ENCODE measurements at places on chromosomes 1 and 21. TPM values are rescaled to one million over a fixed set of nuclear protein-coding genes. Genes with fewer than 3 reads are reported as not detected.

DNA sequence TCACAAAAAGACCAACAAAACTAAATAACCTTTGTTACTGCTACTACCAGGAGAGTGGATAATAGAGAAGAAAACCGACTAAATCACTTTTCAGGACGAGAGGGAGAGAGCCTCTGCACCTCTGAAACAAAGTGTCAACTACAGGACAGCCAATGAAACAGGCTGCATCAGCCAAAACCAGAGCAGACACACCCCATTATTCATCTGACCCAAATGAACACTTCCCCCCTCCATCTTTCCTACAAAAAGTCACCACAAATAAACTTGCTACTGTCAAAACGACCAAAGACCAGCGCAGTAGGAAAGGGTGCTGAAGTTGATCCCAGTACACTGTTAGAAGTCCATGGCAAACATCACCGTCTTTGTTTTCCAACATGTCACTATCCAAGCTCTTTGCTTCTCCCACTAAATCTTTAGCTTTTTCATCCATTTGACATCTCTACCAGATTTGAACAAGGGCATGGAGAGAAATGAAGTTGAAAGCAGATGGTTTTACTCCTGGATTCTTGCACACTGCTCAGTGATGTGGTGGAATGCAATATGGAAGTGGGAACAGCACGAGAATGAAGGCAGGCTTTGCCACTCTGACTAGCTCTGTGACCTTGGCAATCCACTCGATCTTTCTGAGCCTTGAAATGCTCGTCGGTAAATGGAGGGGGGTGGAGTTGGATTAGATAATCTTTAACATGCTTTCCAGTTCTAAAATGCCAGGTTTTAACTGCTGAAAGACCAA, 20.5 kb downstream of the DSTYK start:
- DNase-seq = no peak

DNA sequence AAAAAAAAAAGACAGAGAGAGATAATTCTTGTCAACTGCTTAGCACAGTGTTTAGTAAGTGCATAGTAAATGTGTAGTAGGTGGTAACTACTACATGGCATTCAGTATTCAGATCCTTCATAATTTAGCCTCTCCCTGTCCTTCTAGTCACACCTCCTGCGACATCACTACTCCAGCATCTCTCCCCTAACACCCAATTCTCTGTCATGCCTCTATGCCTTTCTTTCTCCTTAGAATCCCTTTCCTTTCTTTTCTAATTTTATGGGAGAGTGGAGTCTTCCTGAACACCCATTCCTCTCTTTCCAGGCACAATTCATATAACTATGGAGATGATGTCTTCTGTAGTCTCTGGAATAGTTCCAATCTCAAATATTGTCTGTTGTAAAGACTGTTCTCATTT, 3.9 kb upstream of the VPS72 start:
- DNase-seq = no peak

DNA sequence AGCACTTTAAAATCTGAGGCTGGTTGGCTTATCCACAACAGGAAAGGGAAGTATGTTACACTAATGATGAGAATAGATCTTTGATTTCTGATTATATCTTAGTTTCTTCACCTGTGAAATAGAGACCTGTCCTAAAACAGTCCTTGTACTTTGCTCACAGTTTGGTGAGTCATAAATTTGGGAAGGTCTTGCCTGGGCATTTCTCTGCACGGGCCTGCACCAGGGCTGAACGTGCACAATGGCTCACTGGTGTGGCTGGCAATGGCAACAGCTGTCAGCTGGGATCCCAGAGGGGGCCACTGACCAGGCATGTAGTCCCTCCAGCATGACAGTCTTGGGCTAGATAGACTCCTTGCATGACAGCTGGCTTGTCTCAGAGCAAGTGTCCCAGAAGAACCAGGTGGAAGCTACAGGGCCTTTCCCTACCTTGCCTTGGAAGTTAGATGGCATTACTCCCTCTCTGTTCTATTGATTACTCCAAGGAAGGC, 367.4 kb downstream of the DISC1 start:
- DNase-seq = no peak

DNA sequence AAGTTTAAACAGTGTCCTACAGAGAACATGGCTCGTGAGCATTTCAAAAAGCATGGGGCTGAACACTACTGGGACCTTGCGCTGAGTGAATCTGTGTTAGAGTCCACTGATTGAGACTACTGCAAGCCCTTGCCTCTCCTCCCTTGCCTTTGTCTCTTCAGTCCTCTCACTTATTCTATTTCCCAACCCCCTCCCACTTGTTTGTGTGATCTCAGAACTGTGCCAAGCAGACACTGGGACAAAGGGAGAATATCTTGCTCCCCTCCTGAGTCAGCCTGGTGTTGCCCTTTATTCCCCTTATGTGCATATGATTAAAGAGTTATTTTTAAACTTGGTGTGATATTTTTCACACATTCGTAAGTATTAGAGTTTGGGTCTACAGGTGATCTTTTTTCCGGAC, 11.1 kb upstream of the RPRD2 start:
- no peak for DNase-seq

The OR14I1 gene
- total RNA-seq = not detected

GRCh38 chr1:234226113-234226818, 147.0 kb upstream of the COA6 start:
- no peak for DNase-seq

DNA sequence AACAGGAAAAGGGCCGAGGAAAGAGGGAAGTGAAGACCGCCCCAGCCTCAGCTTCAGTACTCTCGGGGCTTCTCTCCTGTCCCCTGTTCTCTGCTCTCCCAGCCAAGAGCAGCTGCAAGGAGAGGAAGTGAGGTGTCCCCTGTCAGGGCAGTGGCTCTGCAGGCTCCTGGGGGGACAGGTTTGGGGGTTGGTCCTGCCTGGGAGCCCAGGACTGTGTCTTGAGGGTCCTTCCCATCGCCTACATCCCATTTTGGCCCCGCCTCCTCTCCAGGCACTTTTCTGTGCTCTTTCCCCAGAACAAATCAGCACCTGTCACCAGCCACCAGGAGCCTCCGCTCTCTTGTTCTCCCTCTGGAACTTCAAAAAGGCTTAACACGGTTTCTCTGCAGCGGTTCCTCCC, 82.6 kb downstream of the VWA5B1 start:
- DNase-seq = no peak

The DFFA gene
- total RNA-seq = 48.4 TPM

DNA sequence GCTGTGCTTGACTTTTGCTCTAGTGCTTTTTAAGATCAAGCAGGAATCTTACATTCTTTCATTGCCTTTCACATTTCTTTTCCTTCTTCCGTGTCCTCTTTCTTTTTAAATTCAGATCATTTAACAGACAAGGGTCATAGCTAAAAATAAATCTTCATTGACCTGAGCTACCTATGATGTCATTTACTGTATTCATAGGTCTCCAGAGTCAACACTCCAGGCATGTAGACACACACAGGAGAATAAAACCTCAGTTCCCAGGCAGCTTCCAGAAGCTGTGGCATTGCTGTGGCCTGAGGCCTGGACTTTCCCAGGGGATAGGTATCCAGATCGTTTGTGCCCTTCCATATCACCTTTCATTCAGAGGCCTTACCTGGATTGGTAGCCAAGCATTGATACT, 38.5 kb upstream of the ENAH start:
- no peak for DNase-seq

The CENPF gene
- 10.3 TPM for total RNA-seq

DNA sequence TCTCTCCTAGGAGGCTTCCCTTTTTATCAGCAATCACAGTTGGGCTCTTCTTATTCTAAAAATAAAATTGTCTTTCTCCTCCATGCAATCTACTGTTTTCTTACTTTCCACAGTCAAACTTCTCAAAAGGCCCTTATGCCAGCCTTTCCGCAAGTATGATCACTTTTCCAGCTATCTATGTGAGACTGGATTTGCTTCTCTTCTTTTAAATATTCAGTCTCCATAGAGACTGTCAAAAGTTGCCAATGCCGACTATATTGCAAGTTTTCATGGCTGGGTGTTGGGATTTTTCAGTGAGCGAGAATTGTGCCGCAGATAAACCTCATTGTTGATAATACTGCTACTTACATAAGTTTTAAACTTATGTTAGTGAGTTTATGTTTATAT, 4.8 kb upstream of the LSM10 start:
- DNase-seq = no peak

The HHIPL2 gene
- total RNA-seq = not detected

DNA sequence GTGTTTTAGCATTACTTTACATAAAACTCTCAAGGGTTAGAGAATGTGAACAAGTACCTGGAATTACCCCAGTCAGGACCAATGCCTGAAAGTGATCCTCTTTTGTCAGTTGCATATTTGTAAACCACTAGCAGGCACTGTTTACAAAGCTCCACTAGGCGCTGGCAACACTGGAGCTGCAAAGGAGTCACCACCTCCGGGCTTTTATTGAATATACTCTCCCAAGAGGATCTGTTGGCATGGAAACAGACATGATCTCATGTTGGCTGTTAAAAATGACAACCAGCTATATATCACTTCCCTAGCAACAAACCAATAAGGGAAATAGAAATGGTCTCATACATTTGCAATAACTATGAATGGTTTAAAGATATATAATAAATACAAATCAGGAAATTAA, 116.0 kb downstream of the TTLL7 start:
- DNase-seq = peak; percentile 18

- no peak for DNase-seq
These were observed 30.2 kb downstream of the AMY1C start for GRCh38 chr1:103779932-103780331.

GRCh38 chr1:174742805-174743653, 256.7 kb upstream of the CACYBP start:
- no peak for DNase-seq

The NECTIN4 gene
- total RNA-seq = not detected

GRCh38 chr1:50419192-50419906, 3.9 kb downstream of the DMRTA2 start:
- no peak for DNase-seq

- no peak for DNase-seq
These were observed 935.2 kb downstream of the PLA2G4A start for GRCh38 chr1:187763976-187764375.

DNA sequence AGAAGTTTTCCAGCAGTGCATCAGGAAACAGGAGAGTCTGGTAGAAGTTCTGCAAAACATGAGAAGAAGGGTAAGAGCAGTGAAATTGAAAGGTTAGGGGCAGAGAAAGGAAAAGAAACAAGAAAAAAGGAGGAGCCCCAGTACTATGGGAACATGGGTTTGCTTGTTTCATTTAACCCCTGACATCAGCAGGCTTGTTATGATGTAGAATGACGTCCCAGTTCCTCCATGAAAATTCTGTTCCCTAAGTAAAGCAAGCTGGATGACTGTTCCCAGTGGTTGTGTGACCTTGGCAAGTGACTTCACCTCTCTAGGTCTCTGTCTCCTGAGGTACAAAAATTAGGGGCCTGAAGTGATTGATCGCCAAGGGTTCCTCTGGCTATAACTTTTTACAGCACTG, 268.7 kb upstream of the SGIP1 start:
- DNase-seq = no peak

DNA sequence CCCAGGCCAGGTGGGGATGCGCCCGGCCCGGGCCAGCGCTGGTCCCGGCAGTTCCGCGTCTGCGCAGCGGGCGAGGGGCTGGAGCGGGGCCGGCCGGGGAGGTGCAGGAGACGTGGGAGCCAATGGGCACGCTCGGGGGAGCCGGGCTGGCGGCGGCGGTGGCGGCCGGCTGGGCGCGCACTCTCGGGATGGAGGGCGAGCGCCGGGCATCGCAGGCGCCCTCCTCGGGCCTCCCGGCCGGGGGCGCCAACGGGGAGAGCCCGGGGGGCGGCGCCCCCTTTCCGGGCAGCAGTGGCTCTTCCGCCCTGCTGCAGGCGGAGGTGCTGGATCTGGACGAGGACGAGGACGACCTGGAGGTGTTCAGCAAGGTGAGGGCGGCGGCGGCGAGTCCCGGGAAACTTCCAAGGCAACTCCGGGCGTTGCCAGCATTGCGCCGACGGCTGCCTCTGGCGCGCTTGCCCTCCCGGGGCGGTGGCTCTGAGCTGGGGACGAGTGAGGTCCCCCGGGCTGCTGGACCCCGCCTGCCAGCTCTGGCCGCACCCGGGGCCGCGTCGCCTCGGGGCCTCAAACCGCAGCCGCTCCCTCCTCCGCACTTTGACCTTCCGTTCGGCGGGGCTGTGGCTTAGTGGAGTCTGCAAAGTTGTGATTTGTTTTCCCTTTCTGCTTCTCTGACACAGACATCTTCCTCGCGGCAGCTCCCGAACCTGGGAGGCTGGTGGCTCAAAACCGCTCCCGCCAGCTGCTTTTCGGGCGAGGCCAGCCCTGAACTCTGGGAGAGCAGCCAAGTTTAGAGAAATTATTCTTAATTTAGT, at the start of gene SNX7:
Gene SNX7, plus strand, starts transcription at position 178 of the 812 bp plus-strand sequence. Its CDS starts 11 bp downstream, at position 189.
- no peak for DNase-seq

The PTPN22 gene
- total RNA-seq = 2.3 TPM

DNA sequence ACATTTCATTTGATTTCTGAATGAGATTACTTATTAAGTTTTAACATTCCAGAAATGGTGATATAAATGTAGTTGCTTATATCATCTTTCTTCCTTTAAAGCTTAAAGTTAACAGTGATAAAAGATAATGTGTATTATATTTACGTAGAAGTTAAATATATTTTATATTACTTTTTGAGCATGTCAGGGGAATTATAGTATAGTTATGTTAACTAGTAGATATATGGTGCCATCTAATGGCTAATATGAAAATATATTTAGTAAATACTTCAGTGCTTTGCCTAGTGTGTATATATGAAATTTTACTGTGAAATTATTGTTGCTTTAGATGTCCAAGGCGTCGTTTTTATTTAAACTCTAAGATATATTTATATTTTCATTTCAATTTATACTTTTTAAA, 51.5 kb downstream of the SYT14 start:
- no peak for DNase-seq

The S100A4 gene
- 7.1 TPM for total RNA-seq

The LYSMD1 gene
- total RNA-seq = 5.9 TPM

The FAF1 gene
- 28.3 TPM for total RNA-seq

- DNase-seq = no peak
These were observed 91.6 kb downstream of the DDAH1 start for GRCh38 chr1:85373378-85373708.

DNA sequence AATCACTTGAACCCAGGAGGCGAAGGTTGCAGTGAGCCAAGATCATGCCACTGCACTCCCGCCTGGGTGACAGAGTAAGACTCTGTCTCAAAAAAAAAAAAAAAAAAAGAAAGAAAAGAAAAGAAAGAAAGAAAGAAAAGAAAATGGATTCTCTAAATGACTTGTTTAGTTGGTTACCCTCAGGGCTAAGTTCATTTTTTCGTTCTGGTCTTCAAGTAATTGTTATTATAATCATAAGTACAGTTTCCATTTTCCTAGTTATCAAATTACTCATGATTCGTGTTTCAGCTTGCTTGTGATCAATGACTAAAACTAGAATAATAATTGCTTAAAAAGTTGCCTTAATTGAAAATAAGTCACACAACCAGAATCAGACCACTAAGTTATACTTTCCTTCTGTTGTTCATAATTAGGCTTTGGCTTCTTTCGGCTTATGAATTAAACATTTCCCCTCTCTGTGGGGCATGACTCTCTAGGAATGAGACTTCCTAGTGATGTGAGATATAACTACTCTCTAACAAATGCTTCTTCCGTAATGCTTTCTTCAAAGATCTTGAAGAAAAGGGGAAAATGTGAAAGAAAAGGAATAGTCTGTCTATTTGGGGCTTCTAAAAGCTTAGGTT, 9.6 kb upstream of the RLF start:
- no peak for DNase-seq

- DNase-seq = no peak
These were observed 225.2 kb upstream of the TNR start for GRCh38 chr1:175968486-175969172.

All from glomerular endothelial cell (primary cell).